ENCODE measurements at places on chromosomes 11 and 22. TPM values are rescaled to one million over a fixed set of nuclear protein-coding genes. Genes with fewer than 3 reads are reported as not detected.

DNA sequence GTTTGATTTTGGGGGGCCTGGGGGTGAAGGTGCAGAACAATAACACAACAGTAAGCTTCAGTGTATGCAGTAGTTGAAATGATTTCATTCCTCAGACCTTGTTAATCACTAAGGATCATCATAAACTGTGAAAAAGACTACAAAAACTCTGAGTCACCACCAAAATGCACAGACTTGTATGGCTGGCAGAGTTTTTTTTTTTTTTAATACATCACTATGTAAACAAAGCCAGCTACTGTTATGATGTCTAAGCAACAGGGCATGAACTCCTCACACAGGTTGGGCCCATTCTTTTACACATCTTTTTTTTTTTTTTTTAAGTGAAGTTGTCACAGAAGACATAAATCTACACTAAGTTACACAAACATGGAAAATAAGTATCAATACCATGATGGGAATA, 311.9 kb downstream of the GUCY1A2 start:
- no peaks in the 10 kb centered on the region for H3K4me1 ChIP-seq
- H3K4me3 ChIP-seq: no peak overlapping the region
- no peaks in the 10 kb centered on the region for H3K27me3 ChIP-seq

The OR51D1 gene
- total RNA-seq: not detected

GRCh38 chr22:45903355-45904135, 73.4 kb downstream of the WNT7B start:
- H3K27me3 ChIP-seq: no peaks in the 10 kb centered on the region
- H3K4me1 ChIP-seq: peaks cover 26% of the 10 kb centered on the region
- no peak overlapping the region for H3K27ac ChIP-seq
- H3K4me3 ChIP-seq: no peak overlapping the region
- H3K36me3 ChIP-seq: no peaks in the 10 kb centered on the region

The HOATZ gene
- total RNA-seq: not detected

GRCh38 chr11:1628506-1629325, 859 bp upstream of the KRTAP5-5 start:
- H3K36me3 ChIP-seq: no peaks in the 10 kb centered on the region
- peak; percentile 85 for DNase-seq
- peaks cover 24% of the 10 kb centered on the region for H3K27me3 ChIP-seq
- no peaks in the 10 kb centered on the region for H3K4me1 ChIP-seq

The UPK3A gene
- total RNA-seq: not detected

DNA sequence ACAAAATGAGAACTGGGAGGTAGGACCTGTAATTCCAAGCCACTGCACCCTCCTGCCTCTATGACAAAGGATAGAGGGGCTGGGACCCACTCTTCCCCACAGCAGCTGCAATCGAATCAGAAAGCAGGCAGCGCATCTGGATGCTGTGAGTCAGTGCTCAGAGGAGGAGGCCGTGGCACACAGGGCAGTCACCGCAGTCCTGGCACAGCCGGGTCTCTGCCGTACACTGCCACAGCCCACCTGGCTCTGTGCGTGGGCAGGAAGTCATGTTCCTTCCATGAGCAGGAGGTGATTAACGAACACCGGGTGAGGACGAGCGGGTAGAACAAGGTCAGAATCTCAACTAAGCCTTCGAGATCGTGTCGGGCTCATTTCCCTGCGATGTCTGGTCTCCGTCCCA, 30.2 kb upstream of the PPFIA1 start:
- H3K4me1 ChIP-seq: no peaks in the 10 kb centered on the region
- peaks cover 3% of the 10 kb centered on the region for H3K27me3 ChIP-seq
- peak overlapping the region; percentile 50 for H3K27ac ChIP-seq

GRCh38 chr11:64476881-64477280, 114.1 kb upstream of the SLC22A12 start:
- H3K4me3 ChIP-seq: no peak overlapping the region
- H3K36me3 ChIP-seq: no peaks in the 10 kb centered on the region
- H3K4me1 ChIP-seq: peaks cover 10% of the 10 kb centered on the region
- peaks cover 5% of the 10 kb centered on the region for H3K27me3 ChIP-seq

DNA sequence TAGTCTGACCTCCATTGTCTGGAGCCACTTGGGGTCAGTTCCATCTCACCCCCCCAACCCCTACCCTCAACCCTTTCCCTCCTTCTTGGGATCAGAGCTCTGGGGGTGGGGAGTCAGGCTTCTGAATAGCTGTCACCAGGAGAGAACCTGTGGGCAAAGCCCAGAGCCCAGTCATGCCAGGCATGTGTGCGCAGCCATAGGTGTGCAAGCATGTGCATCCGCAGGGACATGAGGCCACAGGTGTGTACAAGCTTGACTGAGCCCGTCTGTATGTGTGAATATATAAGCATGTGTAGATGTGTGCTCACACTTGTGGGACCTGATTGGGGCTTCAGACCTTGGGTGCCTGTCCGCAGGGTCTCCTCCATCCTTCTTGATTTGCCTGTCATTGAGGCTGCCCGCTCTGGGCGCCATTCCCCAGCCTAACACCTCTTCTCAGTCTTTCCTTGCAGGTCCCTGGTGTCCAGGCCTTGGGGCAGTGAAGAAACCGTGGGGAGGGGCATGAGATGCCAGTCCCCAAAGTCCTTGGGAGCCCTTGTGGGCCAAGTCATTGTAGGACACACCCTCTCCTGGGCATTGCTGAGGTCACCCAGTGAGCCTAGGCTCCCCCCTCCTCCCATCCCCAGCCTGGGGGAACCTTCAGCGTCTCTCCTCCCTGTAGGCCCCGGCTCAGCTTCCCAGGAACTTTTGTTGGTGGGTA, 9.0 kb downstream of the ATG16L2 start:
- peak overlapping the region; percentile 78 for H3K4me3 ChIP-seq
- no peak overlapping the region for H3K27ac ChIP-seq
- peaks cover 7% of the 10 kb centered on the region for H3K27me3 ChIP-seq
- H3K36me3 ChIP-seq: peaks cover 3% of the 10 kb centered on the region

The LRP4 gene
- total RNA-seq: 23.5 TPM
